ENCODE measurements at places on chromosomes 7 and 10.

DNA sequence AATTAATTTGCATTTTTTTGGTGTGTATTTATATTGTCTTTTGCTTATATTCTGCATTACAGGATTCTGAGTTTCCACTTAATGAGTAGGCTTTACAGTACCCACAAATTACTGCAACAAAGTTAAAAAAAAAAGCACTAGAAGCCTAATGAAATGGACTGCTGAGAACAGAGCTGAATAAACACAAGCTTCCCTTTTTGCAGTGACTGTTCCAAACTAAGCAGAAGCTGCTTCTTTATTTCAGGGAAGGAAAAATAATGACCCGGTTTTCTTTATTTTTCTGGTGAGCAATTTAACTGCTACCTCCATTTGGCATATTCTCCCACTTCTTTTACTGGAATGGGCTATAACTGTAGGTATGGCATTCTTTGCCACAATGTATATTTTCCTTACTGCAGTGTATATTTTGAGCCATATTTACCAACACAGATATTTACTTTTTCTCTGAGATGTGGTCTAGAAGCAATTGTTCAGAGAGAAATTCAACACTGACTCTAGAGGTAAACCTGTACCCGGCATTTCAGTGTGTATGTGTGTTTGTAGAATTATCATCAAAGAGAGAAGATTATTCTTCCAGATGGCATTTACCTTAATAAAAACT is 56.9 kb downstream of the HDAC9 start:
- DNase-seq, result no peak

- DNase-seq, result no peak
Observed at GRCh38 chr10:125187238-125188194, 27.2 kb upstream of the CTBP2 start.

GRCh38 chr7:116258734-116259133 is 48.4 kb downstream of the TES start:
- no peak for DNase-seq

DNA sequence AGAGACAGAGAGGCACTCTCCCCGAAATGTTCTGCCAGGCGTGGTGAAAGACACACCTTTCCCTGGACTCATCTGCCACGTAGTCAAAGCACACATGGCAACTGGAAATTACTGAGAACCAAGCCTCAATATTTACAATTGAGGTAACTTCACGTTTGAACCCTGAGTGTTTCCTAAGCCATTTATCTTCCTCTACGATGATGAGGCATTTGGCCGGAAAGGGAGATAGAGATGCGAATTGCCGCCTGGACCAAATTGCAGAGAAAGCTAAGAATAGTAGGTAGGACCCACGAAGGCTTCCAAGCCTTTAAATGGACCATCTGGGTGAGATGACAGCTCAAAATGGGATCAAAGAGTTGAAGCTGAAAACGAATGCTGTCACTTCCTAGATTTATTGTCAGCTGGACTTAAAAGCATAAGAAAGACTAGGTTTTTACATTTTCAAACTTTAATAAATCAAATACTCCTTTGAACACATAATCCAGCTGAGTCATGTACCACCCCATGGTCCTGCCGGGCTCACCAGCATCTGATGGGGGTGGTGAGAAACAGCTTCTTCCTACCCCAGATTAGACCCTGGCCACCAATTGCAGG is 135.6 kb upstream of the LYZL2 start:
- no peak for DNase-seq

GRCh38 chr7:100099452-100099851 is 1.7 kb downstream of the MCM7 start:
- DNase-seq, result no peak

GRCh38 chr10:118531105-118531852 is 64.2 kb downstream of the PRLHR start:
- DNase-seq, result peak; percentile 67

DNA sequence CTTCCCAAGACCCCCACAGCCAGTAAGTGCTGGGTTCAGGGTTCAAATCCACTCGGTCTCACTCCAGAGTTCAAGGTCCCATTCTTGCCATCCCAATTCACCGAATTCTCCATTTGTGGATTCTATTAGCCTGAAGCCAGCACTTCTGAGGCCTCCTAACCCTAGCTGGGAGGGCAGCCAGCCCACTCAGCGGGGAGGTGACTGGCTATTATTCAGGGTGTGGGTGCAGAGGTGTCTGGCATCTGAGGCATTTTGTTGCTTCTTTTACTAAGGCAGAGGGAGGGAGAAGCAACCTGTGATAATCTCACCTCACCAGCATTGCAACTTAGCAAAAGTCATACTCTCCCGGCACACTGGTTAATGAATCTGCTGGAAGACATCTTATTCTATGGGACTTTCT is 8.7 kb upstream of the PTPRN2 start:
- DNase-seq, result no peak

- peak; percentile 59 for DNase-seq
Observed at GRCh38 chr7:131284702-131285419, 42.8 kb upstream of the MKLN1 start.

GRCh38 chr7:122972056-122972455 is 23.4 kb downstream of the TAS2R16 start:
- no peak for DNase-seq

GRCh38 chr10:25797888-25798429 is 136.1 kb upstream of the MYO3A start:
- DNase-seq, result no peak

DNA sequence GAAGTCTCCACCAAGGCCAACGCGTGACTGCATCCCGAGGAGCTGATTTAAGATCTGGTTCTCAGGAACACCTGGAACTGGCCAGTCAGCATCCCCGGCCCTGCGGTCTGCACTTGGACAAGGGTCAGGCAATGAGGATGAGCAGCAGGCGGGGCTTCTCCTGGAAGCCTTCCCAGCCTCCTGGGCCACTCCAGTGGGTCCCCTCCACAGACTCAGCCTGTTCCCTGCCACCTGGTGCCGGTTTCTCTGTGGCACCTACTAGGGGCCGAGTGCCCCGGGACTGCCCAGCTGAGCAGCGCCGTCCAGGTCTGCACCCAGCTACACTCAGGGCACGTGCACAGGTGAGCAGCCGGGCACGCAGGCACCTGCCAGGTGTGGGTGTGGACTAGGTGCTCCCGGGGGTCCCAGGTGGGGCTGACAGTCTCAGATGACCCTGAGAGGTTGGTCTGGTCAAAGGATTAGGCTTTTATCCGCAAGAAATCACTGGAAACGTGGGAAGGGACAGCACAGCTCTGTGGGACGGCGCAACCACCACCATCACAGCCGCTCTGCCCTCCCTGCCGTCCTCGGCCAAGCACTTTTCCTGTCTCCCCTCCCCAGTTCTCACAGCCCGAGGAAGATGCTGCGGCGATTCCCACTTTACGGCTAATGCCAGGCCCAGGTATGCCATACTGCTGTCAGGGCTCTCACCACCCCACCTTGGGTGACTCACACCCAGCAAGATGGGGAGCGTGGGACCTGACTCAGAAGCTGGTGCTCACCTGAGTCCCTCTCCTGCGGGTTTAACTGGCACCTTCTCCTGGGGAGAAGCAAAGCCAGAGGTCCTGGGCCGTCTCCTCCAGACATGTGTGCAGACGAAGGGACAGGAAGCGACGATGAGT is 166.0 kb downstream of the RNF216 start:
- no peak for DNase-seq

DNA sequence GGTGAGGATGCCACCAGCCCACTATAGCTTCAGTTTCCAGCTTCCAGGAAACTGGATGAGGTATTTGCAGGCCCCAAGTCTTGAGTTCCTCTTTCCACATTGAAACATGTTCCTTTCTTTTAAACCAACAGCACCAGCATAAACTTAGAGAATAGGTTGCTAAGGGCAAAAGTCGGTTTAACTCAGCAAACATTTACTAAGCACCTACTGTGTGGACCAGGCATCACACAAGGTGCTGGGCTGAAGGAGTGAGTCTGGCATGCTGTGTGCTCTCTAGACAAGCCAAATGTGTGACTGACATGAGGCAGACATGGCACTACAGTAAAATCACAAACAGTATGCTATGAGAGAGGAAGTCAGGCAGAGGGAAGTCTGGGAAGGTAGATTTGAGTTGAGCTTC is 11.0 kb upstream of the RASSF4 start:
- DNase-seq, result no peak

DNA sequence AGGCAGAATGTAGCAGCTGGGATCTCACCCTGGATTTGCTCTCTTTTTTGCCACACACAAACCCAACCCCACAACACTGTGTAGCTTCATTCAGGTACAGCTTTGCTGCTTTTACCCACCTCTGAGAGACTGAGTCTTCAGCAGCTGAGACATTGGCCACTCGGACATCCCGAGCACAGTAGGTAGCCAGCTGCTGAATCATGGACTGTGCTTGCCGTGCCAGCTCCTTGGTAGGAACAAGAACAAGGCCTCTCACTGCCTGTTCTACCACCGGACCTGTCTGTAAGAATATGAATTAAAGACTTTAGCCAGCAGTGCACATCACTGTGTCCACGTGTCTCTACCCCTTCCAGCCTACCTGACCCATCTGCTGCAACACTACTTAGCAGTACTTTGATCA is 937 bp downstream of the DDX56 start:
- no peak for DNase-seq

DNA sequence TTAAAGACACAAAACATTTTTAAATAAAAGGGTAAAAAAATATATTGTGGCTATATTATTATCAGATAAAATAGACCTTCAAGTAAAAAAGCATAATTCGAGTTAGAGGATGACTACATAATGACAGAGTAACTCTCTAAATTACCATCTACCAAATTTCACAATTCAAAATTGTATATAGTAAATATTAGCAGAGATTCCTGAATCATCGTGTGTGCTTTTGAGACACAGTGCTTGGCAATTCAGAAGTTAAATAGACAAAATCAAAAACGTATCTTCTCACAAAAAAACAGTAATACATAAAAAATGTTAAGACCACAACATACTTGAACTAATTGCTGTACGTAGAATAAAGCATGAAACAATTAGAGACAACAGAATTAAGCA is 110.4 kb downstream of the AHR start:
- no peak for DNase-seq

- no peak for DNase-seq
Observed at GRCh38 chr7:50411332-50411731, 38.8 kb downstream of the FIGNL1 start.

- no peak for DNase-seq
Observed at GRCh38 chr10:130875897-130876472, 435.5 kb downstream of the TCERG1L start.

DNA sequence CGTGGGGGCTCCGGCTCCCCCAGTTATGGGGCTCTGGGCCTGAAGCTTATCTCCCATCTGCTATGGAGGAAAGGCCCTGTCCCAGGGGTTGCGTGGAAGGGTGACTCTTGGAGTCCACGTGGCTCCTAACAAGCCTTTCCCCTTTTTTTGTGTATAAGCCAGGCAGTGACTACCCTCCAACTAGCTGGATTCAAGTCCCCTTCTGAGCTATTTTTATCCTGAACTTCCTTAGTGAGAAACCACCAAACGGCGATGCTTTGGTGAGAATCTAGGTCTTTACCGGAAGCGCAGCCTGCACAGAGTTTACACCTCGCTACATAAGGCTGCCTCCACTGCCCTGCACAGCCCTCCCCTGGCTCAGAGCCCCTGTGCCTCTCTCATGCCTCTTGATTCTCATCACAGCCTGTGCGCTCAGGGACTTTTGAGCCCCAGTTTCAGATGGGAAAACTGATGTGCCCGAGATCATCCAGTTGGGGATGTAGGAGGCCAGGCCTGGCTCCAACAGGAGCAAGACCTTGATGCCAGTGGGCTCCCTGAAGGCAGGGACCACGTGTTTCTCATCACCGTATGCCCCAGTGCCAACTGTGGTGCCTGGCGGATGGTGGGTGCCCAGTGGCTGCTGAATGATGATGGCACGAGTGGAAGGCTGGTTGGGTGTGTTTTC is 102.3 kb upstream of the PPIF start:
- no peak for DNase-seq

- DNase-seq, result no peak
Observed at GRCh38 chr7:17912536-17913235, 27.6 kb downstream of the SNX13 start.

- no peak for DNase-seq
Observed at GRCh38 chr10:93431361-93431760, 50.8 kb downstream of the MYOF start.

GRCh38 chr10:79335094-79335469 is 12.2 kb upstream of the PPIF start:
- no peak for DNase-seq

DNA sequence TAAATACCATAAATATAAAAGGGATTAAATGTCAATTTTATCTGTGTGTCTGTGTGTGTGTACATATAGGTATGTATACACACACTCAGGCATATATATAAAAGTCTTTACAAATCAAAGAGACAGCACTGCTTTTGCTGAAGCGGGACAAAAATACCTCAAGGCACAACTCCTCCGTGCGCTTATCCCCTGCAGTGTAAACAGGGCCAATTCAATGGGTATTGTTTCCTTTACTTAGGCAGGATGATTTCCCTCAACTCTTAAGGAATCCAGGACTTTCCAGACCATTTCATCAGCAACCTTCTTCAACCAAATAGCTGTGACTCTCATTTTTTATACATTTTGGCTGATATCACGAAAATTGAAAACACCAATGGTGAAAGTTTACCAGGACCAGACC is 227.7 kb downstream of the CRPPA start:
- no peak for DNase-seq

- no peak for DNase-seq
Observed at GRCh38 chr7:102916426-102916825, 3.6 kb downstream of the LRRC17 start.

DNA sequence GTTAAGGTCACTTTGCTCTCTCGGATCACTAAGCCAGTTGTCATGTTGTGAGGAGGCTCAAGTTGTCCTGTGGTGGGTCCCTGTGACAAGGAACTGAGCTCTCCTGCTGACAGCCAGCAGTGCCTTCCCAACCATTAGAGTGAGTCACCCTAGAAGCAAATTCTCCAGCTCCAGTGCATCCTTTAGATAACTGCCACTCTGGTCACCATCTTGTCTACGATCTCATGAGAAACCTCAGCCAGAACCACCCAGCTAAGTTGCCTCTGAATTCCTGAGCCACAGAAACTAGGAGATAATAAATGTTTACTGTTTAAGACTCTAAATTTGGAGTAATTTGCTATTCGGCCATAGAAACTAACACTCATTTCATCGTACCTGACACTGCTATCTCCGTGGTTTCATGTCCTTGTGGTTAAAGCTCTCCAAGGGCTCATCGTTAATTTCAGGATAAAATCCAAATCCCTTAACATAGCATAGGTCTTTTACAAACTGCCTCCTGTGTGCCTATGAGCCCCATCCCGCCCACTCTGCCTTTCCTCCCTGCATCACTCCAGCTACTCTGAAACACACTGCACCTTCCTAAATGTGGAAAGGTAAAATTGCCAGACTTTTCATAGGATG is 56.5 kb upstream of the WIPF3 start:
- no peak for DNase-seq

DNA sequence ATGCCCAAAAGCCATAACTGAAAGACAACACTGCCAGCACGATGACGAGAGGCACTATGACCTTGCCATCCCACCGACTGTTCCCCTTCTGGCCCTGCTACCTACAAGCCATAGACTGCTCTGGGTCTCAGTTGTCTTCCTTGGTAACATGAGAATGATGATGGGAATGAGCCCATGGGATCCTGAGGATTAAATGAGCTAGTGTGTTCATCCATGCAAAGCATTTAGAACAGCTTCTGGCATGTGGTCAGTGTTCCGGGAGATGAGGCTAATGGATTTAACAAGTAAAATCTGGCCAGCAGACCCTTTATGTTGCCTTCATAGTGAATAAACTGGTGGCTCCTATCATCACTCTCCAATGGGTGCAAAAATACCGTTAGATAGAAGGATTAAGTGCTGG is 62.4 kb upstream of the WDR11 start:
- DNase-seq, result no peak

All from lower lobe of right lung (tissue), 2 donors.